ENCODE measurements at places on chromosomes 1 and 21.
A peak's percentile ranks its signal among the peaks of the same experiment; 100 is the strongest.

DNA sequence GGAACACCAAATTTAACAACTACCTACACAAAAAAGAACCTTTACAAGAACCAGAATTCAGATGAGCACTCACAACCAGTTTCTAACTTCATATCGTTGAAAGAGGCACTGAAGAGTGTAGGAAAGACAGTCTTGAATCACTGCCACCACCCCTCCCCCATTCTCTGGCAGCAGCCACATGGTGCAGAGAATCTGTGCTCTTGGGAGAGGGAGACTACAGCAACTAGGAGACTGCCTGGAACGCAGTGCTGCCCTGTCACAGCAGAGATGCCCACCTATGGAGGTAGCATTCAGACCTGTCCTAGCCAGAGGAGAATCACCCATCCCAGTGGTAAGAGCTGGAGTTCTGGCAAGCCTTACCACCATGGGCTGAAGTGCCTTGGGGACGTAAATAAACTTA, 7.3 kb downstream of the CCN1 start:
- DNase-seq: no peak

- DNase-seq: no peak
Observed at GRCh38 chr1:195979646-195980045, 628.6 kb downstream of the KCNT2 start.

DNA sequence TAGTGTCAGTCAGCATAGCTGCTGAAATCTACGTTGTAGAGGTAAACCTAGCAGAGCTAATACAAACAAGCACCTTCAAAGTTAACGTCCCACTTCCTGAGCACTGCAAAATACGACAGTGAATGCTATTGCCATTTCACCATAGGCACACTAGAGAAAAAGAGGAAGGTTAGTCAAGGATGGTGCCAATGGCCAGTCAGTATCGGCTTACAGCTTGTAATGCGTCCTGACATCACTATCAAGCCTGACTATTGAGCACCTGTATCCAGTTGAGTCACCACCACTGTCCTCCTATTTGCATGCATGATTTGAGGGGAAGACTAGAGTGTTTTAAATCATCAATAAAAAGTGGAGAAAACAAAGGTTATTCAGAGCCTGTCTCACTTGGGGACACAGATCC, 34.4 kb downstream of the NUCKS1 start:
- DNase-seq: no peak

GRCh38 chr21:44006656-44007055, 5.5 kb upstream of the TRAPPC10 start:
- DNase-seq: no peak

GRCh38 chr1:159964144-159964543, 10.1 kb upstream of the SLAMF9 start:
- DNase-seq: no peak

DNA sequence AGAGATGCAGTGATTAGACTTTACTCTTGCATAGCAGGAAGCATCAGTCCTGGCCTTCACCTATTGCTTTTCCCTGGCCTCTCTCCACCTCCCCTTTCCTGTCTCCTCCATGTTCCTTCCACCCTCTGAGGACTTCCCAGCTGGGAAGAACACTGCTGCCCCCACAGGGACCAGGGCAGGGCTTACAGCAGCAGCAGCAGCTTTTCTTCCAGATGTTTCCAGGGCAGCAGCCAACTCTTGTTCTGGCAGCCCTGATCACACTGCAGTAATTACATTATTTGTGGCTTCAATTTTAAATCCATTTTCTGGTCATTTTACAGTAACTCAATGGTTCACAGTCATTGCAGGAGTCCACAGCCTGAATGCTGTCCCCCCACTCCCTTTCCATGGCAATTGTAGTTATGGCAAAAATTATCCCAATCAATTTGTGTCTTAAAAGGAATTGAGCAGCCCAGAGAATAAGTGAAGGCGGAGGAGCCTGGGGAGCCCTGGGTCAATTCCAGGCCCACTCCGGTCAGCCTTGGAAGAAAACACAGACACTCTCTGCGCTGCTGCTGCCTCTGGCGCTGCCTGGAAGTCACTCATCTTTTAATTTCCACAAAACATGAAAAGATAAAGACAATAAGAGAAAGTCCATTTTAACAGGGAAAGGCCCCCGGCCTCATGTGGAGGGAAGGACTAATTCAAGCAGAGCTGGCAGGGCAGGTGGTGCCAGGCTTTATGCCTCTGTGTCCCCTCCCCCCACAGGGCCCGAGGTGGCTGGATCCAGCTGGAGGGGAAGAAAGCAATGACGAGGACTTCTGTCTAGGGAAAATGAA, 148.6 kb downstream of the GRIK3 start:
- DNase-seq: no peak

DNA sequence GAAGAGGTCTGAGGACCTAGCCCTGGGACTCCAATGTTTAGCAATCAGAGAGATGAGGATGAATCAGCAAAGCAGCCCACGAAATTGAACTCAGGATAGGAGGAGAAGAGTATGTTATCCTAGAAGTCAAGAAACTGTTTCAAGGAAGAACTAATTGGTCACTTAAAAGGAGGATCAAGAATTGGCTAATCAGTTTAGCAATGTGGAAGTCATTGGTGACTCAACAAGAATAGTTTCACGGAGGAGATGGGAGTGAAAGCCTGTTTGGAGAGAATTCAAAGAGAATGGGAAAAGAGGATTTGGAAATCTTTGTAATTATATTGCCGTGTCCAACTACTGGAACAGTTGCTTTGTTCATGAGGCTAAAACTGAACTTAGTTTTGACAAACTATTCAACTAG, 7.4 kb downstream of the HMCN1 start:
- no peak for DNase-seq

DNA sequence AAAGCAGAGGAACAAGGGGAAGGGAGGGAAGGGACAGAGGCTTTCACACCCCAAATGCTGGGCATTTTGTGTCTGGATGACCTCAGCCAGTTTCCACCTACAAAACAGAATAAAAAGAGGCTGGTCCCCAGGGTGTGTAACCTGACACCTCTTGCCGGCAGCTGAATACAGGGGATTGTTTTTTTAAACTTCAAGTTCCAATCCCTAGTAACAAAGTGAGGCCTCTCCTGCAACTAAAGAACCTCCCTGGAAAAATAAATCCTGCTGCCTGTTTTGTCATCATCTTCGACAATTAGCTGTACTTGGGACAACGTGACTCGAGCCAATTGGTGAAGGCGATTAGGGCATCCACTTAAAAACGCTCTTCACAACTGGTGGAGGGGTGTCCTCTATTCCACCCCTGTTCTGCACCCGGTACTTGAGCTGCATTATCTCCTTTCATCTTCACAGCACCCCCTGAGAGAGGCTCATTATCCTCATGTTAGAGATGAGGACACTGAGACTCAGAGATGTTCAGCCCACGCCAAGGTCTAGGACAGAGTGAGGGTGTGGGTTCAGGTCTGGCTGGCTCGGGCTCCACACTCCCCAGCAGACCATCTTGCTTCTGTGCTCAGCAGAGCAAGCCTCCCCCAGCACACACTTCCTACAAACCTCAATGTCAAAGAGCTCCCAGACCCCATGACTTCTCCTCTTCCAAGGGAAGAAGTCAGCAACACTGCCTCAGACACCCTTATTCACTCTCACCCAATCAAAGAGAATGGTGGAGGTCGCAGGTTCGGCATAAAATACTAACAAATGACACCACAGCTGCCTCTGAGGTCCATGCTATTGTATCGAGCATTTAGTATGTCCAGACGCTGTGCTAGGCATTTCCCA, 15.2 kb downstream of the ITPKB start:
- DNase-seq: no peak

GRCh38 chr1:234613128-234613875, 3.3 kb upstream of the IRF2BP2 start:
- no peak for DNase-seq

- DNase-seq: no peak
Observed at GRCh38 chr21:44039828-44040227, 27.7 kb downstream of the TRAPPC10 start.

GRCh38 chr1:63413394-63413793, 46.0 kb downstream of the ALG6 start:
- no peak for DNase-seq

DNA sequence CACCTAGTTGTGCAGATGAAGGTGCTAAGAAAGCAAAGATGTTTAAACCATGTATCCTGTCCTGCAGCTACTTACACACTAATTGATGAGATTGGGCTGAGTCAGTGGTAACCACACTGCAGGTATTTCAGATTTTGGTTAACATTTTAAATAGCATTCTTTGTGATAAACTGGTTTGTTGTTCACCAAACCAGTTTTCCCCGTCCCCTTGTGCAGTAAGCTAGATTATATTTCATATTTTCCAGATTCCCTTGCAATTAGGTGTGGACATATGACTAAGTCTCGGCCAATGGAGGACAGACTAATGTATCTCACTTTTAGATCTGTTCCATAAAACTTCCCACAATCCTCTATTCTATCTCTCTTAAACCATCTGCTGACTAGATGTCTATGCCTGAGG, 320.4 kb downstream of the RWDD3 start:
- DNase-seq: no peak

GRCh38 chr1:36965275-36966159, 68.8 kb downstream of the GRIK3 start:
- no peak for DNase-seq

DNA sequence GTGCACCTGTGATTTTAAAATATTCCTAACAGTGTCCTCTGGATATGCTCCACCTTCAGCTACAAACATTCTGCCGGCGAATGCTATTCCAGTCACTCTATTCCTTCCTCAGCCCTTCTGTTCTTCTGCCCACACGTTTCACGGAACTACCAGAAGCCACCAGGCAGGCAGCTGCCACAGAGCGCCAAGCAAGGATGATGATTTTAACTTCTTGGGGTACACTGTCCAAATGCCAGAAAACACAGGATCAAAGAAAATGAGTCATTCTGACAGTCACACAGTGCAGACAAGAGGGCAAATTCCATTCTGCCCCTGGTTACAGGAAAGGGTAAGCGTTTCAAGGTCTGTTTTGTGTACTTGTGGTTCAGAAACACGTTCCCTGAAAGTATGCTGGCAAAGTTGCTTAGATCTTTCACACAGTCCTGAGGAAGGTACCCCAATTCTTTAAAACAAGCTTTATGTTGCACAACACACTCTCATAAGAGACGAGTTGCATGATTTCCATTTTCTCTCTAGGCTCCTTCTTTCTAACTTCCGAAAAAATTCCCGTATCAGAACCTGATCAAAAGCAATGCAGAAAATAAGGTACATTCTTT, 508.3 kb upstream of the PKN2 start:
- no peak for DNase-seq

DNA sequence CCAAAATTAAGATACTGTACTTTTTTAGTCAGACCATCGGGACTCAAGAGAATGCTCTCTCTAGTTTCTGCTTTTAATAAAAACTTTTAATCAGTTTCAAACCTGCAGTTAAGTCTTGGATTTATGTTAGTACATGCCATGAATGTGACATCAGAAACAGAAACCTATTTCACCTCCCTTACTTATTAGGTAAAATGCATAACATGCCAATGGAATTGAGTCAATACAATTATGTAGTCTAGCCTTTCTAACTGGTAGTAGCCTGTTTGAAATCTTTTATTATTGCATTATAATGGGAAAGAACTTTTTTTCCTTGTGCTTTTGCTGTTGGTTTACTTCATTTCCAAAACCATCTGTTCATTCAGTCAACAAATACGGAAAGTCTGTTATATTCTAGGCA, 4.8 kb downstream of the PHACTR4 start:
- DNase-seq: no peak

DNA sequence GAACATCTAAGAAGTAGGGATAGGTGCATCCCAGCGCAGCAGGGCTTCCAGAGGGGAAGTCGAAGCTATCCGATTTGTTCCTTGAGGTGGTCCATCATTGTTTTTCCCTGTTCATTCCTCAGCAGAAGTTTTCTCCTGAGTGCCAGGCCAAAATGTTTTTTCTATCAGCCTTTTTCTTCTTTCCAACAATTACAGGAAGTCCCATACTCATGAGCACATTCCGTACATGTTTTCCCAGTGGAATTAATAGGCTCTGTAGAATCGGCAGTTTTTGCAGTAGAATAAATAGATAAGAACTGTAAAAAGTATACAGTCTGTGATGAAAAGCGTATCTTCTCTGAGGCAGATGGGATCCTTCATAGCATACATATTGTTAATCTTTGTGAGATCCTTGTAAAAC, 24.8 kb downstream of the CD101 start:
- DNase-seq: no peak

- no peak for DNase-seq
Observed at GRCh38 chr1:209618756-209619420, 33.3 kb downstream of the LAMB3 start.

DNA sequence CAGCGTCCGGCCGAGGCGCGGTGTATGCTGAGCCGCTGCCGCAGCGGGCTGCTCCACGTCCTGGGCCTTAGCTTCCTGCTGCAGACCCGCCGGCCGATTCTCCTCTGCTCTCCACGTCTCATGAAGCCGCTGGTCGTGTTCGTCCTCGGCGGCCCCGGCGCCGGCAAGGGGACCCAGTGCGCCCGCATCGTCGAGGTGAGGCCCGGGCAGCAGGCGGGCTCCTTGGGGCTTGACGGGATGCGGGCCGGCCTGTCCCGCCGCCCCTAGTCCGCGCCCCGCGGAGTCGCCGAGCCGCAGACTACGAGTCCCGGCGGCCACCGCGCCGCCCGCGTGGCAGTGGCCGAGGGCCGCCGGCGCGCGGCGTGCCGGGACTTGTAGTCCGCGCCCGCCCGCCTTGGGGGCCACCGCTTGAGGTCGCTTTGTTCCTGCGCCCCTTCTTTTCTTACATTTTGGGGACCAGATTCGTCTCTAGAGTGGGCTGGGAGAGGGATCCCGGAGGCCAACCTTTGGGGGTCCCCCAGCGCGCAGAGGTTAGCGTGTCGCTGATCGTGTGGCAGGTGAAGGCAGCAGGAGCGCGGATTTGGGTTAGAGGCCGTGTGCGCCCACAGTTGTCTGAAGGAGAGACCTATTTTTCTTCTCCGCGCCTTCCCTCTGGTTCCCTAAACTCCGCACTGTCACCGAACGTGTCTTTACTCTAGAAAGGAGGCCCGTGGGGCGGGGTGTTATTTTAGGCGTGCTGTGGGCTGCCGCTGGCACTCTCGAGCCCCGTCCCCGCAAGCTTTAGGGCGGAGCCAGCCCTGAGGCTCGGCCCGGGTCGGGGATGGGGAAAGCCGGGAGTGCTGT, 553 bp downstream of the CMPK1 start:
- DNase-seq: peak; percentile 72

DNA sequence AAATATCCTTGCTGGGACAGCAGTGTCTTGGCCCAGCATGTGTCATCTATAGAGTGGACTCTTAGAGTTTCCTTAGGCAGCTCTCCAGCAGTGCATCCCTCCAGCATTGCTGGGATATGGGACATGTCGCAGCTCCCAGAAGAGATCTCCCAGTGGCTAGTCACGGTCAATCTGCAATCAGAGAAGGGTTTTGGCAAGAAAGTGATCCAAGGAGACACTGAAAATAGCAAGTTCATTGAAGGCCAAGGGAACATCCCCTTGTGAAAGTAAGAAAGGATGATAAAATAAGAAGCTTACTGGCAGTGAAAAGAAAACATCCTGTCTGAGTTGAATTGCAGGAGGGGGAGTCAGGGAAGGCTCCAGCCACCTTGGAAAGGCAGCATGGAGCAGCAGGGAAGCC, 19.3 kb upstream of the NPL start:
- no peak for DNase-seq

DNA sequence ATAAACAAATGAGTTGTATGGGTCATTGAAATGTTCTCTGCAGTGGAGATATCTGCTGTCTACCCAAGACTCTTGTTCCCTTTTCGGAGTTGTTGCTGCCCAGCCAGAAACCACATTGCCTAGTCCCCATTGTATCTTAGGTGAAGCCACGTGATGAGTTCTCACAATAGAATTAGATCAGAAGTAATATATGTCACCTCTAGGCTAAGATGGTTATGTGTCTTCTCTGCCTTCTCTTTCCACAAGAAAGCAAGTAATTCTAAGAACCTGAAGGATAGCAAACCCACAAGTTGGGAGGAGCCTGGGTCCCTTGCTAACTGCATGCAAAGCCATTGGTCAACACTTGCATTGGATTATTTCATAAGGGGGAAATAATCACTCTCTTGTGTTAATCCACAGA, 76.6 kb downstream of the ADCY10 start:
- no peak for DNase-seq

Measured in activated CD8-positive, alpha-beta memory T cell treated with anti-CD3 and anti-CD28 coated beads, Interleukin-2, amount 50 U/mL, for 4 hours (primary cell).